ENCODE measurements at places on chromosomes 16 and 17. TPM values are rescaled to one million over a fixed set of nuclear protein-coding genes. Genes with fewer than 3 reads are reported as not detected.

Gene ANKRD40
- total RNA-seq, result 30.1 TPM

Gene C16orf86
- 4.7 TPM for total RNA-seq

Gene NXN
- 0.42 TPM for total RNA-seq

Gene TNS4
- total RNA-seq, result not detected

Gene MYH1
- total RNA-seq, result not detected

DNA sequence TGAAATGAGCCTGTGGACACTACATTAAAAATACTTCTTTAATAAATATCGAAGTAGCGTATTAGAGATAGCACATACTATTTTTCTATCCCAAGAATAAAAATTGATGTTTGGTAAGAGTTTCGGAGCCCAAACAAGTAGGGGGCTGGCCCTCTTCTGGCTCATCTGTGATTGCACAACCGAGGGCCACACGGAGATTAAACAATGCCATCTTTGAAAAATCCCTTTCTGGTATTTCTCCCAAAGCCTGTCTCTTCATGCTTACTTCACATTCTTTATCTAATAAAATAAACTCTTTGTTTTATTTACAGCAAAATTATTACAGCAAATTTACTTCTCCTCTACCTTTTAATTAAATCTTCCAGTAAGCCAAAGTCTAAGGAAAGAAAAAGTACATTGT, 9.6 kb upstream of the MYH11 start:
- no peak for DNase-seq

- no peak for DNase-seq
Observed at GRCh38 chr17:55056526-55056925, 88.0 kb downstream of the STXBP4 start.

DNA sequence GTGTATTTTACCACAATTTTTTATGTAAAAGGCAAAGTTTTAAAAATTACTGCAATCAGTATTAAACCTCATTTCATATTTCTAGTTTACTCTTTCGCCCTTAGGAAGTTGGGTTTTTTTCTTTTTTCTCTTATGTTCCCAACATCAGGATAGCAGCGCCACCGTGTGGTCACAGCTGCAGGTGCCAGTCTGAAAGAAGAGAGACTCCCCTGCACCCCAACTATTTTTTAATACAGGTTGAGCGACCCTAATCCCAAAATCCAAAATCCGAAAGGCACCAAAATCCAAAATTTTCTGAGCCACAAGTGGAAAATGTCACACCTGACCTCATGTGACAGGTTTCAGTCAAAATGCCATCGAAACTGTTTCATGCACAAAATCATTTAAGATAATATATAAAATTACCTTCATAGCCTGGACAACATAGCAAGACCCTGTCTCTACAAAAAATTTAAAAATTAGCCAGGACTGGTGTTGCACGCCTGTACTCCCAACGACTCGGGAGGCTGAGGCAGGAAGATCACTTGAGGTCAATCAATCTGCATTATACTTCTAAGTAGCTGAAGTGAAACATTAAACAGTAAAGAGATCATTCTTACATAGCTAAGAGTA, 21.8 kb upstream of the ASGR2 start:
- peak; percentile 58 for DNase-seq

- DNase-seq, result no peak
Observed at GRCh38 chr17:78154903-78155811, 9.0 kb downstream of the C17orf99 start.

- no peak for DNase-seq
Observed at GRCh38 chr16:67608364-67608763, 36.6 kb upstream of the CARMIL2 start.

GRCh38 chr16:87570938-87571867, 31.1 kb upstream of the JPH3 start:
- DNase-seq, result no peak
